HTR-8/SVneo (cell line): ENCODE measurements at places on chromosomes 1 and 21.
A peak's percentile ranks its signal among the peaks of the same experiment; 100 is the strongest.

DNA sequence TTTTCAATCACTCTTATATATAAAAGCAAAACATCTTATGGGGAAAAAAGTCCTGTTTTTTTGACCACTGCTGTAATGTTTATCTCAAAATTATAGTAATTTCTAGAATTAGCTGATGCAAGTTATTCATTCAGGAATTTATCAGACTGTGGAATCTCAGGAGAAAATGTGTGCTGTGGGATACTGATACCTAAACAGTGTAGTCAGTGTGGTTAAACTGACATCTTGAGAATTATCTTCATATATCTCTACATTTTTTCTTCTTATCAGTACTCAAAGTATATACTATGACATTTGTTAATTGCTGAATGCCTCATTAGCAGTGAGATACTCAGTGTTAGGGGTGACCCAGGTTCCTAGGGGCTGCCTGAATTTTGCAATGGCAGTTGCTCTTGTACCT is 839.3 kb downstream of the KCNT2 start:
- DNase-seq, result no peak

- DNase-seq, result no peak
Observed at GRCh38 chr1:208148380-208148779, 95.8 kb downstream of the PLXNA2 start.

GRCh38 chr1:88593358-88593757 is 90.7 kb upstream of the PKN2 start:
- no peak for DNase-seq

GRCh38 chr1:181102841-181103240 is 14.3 kb downstream of the IER5 start:
- no peak for DNase-seq

- DNase-seq, result no peak
Observed at GRCh38 chr21:46556802-46557201, 48.1 kb downstream of the S100B start.

- DNase-seq, result no peak
Observed at GRCh38 chr21:17789069-17789468, 30.1 kb downstream of the C21orf91 start.

- DNase-seq, result peak; percentile 42
Observed at GRCh38 chr1:206685769-206686477, 1.2 kb downstream of the MAPKAPK2 start.

- no peak for DNase-seq
Observed at GRCh38 chr1:151985768-151986167, 7.9 kb downstream of the S100A10 start.
